ENCODE measurements at places on chromosomes 5 and 9.

DNA sequence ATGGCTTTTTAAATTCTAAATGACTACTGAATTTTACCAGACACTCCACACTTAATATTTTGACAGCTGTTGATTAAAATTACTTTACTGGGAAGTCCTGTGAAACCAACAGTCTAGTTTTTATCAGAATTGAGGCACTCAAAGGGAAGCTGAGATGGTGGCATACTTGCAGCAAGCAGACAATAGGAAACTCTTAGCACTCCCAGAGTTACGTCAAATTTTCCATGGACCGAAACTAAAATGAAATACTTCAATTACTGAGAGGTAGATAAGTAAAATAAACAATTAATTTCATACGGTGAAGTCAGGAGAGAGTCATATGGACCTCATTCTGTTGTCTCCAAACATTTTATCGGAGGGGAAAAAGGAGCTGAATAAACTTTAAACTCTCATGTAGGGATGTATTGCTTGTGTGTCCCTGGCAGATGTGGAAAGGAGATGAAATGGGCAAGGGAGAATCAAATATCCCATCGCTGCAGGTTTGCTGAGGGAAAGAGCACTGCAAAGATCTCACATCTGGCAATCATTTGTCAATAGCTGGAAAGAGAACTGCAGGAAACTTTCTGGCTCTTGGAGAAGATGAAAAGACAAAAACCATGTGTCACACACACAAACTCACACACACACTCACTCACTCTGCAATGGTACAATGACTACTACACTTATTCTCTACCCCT, 189.4 kb downstream of the BNC2 start:
- no peak for DNase-seq

DNA sequence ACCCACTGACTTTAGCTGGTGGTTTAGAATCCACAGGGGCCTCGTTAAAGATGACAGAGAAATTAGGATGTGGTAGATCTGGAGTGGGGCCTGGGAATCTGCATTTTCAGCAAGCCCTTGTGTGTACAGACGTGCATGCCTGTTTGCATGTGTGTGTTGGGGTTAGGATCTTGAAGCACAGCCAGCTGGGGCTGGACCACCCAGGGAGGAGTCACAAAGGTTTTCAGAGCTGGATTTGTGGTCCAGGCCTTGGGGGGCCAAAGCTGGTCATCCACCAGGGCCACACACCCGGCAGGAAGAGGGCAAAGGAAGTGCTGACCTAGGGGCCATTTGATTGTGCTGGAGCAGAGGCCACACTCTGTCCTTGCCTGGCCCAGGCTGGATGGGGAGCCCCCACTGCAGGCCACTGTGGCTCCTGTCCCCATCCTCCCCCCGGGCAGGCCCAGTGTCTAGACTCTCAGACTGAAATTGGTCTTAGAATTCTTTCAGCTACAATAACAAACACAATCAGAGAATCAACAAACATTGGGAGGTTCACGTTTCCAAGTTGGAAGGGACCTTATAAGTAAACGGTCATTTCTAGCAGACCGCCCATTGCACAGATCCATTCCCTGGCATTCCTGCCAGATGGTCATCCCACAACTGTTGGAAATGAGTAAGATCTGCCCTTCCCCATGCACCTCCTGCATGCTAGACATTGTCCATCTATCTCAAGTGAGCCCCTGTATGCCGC, 10.3 kb downstream of the CDX1 start:
- DNase-seq: no peak

GRCh38 chr9:38058452-38059232, 10.4 kb downstream of the SHB start:
- DNase-seq: no peak

DNA sequence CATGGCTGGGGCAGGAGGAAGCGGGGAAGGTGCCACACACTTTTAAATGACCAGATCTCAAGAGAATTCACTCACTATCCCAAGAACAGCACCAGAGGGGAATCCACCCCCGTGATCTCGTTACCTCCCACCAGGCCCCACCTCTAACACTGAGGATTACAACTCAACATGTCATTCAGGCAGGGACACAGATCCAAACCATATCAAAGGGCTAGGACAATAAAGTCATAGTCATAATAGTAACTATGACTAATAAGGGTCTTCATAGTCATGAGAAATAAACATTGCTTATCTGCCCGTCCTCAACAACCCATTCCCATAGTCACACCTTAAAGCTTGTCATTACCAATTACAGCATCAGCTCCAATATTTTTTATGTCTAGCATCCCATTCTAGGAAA, 65.3 kb upstream of the SMC2 start:
- DNase-seq: no peak

DNA sequence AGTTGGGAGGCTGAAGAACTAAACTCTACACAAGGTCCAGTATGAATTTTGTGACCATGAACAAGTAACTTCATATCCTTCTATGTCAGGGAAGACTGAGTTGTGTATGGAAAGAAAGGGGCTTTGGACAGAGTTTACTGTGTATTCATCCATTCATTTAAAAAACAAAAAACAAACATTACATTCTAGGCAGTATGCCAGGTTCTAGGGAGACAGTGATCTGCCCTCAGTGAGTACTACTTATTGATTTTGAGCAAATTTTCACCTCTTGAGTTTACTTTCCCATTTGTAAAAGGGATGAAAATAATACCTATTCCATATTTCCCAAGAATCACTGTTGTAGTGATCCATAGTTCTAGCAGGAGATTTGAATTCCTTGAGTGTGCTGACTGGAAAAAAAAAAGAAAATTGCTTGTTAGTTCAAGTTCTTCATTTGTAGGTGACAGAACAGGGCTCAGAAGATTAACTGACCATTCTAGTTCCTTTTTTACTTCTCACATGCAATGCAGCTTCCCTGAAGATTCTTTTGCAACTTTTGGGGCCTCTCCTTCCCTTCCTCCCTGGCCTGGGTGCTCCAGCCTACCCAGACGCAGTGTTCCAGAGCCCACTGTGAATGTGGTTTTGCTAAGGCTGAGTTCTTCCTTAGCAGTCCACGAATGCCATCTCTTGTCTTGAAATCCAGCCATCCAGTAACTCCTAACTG, 2.6 kb upstream of the GAPVD1 start:
- DNase-seq: no peak

DNA sequence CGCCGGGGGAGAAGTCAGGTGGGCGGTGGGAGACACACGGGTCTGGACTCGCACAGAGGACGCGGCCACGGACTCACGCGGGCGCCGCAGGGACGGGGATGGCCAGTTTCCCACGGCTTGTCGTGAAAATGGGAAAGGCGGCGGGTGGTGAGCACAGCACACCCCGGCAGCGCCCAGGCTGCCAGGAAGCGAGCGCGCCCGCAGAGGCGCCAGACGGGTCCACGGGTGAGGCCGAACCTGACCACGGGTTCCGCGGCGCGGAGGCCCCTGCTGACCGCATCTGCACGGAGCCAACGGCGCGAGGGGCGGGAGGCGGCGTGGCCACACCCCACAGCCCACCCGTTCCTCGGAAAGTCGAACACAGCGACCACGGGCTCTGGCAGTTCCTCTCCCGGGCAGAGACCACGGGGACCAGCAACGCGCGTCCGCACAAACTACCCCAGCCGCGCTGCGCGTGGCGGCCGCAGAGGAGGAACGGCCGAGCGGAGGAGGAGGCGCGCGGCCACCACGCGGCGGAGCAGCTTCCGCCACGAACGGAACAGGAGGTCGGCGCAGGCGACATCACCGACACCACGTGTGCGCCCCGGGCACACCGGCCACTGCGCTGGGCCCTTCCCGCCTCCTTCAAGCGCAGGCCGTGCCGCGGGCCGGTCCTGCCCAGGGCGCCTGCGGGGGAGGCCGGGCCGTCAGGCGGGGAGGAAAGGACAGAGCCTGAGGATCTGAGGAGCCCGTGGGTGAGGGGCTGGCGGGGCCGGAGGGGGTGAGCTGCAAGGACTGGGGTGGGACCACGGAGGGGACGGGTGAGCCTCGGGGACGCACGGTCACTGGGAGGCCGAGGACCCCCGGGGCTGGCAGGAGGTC, 5.6 kb downstream of the EXD3 start:
- DNase-seq: no peak

GRCh38 chr9:130839132-130840111, 4.4 kb downstream of the ABL1 start:
- no peak for DNase-seq

DNA sequence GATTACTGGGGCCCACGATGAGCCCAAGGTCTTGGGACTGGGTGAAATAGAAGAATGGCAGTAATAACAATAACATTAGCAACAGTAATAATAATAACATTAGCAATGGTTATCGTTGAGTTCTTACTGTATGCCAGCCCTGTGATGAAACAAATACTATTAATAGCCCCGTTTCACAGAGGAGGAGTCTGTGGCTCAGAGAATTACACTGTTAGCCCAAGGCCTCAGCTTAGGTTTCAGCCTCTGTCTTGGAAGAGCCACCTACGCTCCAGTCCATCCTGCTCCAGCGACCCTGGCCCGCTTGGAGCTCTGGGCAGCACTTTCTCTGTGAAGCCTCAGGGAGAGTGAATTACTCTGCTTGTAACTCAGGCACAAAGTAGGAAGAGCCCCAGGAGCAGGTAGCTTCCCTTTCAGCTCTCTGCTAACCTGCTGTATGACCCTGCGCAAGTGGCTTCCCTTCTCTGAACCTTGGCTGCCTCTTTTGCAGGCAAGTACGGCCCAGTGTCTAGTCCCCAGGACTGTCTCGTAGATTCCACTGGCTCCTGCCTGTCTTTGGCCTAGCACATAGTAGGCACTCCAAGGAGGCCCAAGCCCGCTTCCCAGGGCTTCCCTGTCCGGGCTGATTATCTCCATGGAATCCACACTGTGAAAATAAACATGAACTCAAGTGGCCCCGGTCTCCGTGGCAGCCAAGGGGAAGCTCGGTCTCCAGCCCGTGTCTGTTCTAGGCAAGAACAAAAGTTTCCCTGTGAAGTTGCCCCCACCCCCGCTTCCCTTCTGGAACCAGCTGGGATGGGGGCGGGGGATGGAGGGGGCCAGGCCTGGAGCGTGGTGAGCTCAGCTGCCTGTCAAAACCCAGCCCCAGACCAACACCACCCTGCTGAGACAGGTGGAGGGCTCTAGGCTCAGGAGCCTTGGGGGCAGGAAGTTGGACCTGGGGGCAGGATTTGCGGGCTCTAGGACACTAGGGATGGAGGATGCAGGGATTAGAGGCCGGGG, 26.2 kb upstream of the LMX1B start:
- no peak for DNase-seq

DNA sequence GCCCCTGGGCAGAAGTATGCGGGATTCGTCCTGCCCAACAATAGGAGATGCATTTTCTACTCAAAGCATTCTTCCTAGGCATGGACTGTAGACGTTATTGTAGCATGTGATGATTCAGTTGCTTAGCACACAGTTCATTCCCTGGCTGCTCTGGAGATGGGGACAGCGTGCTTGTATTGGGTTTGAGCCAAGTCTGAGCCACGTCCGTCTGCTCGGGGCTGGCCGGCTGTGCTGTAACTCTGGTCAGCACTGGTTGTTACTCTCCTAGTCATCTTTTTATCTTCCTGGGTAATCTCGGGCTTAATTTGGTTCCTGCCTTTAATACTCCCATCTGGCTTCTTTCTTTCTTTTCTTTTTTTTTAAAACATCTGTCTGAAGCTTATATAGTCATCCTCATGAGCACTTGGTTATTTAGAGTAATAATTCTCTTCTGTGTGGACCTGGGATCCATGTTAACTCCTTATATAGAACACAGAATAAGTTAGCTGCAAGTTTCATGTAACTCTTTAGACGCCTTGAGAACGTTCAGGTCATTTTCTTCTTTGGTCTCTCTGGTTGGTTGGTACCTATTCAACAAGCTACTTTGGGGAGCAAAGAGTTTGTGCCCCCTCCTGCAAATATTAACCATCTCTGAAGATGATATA, 118.8 kb upstream of the RPS23 start:
- DNase-seq: no peak

- no peak for DNase-seq
Observed at GRCh38 chr5:58855851-58856739, 273.2 kb downstream of the RAB3C start.

GRCh38 chr5:56251918-56252553, 18.9 kb upstream of the ANKRD55 start:
- DNase-seq: no peak

DNA sequence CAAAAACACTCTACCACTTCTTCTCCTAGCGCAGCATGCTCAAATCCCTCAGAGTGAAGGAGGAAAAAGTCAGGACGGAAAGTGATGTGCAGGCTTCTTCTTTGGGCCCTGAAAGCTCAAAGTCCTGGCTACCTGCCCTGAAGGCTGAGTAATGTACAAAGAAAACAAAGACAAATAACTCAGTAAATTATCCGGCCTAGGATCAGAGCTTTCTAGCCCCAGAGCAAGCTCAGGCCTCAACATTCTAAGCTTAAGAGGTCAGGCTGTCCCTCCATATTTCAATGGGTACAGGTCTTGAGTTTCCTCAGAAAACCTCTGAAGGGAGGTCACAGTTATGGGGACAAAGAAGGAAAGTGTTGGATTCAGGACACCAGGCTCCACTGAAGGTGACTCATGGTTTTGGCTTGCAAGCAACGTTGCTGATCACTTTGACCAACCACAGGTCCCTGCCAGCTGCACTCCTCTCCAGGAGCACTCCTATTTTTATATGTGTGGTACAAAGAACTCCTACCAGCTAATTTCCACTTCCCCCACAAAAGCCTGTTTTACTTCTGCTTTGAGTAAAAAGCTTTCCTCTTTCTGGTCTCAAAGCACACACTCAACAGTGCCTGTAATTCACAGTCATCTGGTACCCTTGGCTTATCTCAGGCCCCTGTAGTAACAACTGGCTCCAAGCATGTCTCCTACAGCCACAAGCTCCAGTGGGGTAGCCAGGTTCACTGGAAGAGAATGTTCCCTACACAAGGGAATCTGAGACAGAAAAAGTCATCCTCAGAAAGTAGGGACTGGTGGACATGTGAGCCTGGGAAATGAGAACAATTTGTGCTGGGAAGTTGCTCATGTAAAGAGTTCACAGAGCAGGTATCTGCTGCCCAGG, 115.7 kb downstream of the UGCG start:
- no peak for DNase-seq

- no peak for DNase-seq
Observed at GRCh38 chr9:137956688-137957385, 79.3 kb downstream of the CACNA1B start.

- DNase-seq: no peak
Observed at GRCh38 chr9:124375726-124376125, 39.5 kb downstream of the PSMB7 start.

- DNase-seq: no peak
Observed at GRCh38 chr5:172872997-172873491, 39.0 kb downstream of the ERGIC1 start.

GRCh38 chr5:173318881-173319620, 9.2 kb downstream of the STC2 start:
- DNase-seq: no peak

DNA sequence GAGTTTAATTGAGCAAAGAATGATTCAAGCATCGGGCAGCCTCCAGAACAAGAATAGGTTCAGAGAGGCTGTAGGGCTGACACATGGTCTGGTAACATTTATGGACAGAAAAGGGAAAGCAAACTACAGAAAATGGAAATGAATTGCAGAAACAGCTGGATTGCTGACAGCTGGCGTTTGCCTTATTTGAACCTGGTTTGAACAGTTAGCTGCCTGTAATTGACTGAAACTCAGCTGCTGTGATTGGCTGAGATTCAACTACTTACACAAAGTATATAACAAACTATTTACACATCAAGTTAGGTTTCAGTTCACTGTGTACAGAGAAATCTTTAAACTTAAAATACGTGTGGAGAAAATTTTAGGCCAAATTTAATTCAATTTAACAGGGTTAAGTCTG, 441.7 kb downstream of the PRELID2 start:
- DNase-seq: no peak

Measured in stimulated activated CD8-positive, alpha-beta memory T cell treated with anti-CD3 and anti-CD28 coated beads, Interleukin-12 subunit alpha, Interleukin-12 subunit beta, amount 100 ng/mL, for 4 hours (primary cell).